Fibroblast of skin of right quadriceps (primary cell): ENCODE measurements at places on chromosomes 5 and 9.

DNA sequence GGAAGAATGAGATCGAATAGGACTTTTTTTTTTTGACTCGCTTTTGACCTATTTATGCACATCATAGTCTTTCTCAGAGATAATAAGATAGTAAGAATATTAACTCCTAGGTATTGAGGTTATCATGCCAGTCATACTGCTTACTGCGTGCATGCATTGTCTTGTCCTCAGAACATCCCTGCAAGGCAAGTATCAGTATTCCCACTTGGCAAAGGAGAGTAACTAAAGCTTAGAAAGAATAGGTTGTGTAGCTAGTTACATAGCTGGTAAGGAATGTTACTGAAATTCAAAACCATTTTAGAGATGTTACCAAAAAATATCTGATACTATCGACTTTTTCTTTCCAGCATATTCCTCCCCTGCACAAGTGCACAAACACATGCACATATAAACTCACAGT is 296.1 kb upstream of the CLINT1 start:
- peak; percentile 38 for DNase-seq

DNA sequence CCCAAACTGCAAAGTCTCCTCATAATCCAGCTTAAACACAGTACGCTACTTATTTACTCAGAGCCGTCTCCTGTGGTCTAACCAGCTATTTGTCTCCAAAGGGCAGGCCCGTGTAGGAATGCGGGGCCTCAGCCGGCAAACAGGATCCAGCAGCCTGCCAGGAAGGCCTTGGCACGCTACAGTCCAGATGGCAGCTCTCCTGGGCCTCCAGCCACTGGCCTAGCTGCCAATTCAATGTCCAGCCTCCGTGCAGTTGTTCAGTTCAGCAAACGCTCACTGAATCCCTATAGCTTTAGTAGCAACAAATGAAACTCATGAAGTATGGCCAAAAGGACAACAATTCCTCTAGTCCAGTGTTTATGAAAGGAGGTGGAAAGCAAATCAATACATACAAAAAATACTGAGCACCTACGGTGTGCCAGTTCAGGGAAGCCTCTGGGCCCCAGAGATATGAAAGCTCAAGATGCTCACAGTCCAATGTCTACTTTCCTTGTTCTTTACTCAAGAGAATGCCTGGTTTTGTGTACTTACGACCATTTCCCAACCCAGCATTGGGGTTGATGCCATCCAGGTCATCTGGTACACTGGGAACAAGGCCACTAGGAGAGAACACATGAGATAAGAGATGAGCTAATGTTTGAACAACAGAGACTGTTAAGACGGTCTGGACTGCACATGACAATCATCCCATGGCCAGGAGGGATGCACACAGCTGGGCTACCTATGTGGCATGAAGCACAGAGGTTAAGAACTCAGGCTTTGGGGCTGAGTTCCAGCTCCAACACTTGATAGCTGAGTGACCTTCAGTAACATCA is 8.3 kb downstream of the CDK5RAP2 start:
- peak; percentile 5 for DNase-seq

- DNase-seq, result no peak
These were observed 159.6 kb downstream of the ACTL7B start for GRCh38 chr9:108696156-108696555.

DNA sequence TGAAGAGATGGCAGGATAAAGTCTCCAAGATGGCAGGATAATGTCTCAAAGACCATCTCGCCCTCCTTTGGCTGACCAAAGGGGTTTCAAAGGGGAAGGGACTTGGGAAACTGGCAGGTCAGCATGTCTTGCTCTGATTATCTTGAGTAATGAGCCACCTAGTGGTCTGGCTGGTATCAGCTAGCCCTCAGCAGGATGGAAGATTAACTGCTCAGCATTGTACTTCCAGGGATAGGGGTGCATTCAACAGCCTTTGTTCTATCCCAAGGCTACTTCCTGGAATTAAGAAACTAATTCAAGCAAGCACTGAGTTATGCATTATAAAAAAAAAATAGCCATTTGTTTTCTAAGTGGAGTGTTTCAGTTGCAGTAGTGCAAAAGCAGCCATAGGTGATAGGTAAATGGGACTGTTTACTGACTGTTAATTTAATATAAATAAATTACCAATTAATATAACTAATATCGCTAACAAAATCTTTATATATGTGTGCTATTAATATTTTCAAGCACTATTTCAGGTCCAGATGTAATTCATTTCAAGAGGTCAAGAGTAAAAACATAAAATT is 555.5 kb downstream of the CDH9 start:
- no peak for DNase-seq

- DNase-seq, result no peak
These were observed 38.0 kb downstream of the GTF3C4 start for GRCh38 chr9:132708239-132708638.

- DNase-seq, result no peak
These were observed 84.7 kb upstream of the TBC1D2 start for GRCh38 chr9:98339987-98340800.

GRCh38 chr5:178318382-178318781 is 85.8 kb upstream of the PHYKPL start:
- no peak for DNase-seq

DNA sequence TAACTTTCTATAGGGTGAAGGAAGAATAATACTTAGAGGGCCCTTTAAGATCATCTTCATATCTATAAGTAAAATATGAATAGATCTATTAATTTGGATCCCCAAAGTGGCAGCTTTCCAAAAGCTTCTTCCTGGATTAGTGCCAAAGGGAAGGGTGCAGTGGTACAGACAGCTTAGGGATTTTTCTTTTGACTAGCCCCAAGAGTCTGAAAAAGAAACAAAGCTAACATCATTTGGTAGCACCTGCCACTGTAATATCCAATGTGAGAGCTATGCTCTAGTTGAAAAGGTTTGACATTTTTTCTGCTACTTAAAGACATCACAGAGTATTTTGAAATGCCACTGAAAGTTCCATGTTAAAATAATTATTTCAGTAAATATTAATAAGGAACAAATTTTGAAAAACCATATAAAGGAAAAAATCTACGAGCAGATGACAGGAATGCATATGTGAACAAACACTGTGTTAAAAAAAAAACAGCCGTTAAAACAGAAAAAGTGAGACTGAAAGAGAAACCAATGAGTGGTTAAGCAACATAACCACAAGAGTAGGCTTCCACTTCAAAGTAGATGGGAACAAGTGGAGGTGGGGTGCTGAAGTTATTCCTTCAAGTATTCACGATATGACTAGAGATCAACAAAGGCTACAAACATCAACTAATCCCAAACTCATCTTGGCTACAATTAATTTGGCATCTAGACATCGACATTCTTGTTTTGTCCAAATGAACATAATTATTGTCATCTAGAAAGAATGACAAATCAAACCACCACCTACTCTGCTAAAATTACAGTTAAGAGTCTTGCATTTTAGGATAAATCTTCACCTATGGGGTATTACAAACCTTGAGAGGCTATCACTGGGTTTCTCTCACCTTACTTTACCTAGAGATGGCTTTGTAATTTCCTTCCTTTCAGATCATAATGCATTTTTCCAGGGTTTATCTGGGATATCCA is 137.5 kb downstream of the CPLANE1 start:
- no peak for DNase-seq

DNA sequence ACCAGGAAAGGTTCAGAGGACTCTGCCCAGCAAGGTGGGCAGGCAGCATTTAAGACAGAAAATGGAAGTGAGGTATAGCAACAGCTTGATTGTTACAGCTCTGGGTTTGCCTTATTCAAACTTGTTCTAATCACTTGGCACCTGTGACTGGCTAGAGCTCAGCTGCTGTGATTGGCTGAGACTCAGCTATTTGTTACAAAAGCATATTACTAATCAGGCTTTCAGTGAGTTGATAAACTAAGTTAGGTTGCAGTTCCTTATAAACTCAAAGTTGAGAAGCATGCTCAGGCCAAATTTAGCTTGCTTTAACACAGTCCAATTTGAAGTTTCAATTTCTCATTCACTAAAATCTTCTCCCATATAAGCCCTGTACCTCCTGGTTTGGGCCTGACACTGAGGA is 56.3 kb downstream of the GDA start:
- no peak for DNase-seq
